Head of caudate nucleus (tissue), 42 donors: ENCODE measurements at places on chromosomes 4 and X.
A peak's percentile ranks its signal among the peaks of the same experiment; 100 is the strongest.

GRCh38 chr4:25862411-25863346 lies at the start of gene SEL1L3:
Gene SEL1L3 (minus strand): TSS chr4:25862988. CDS start chr4:25862836, 152 bp downstream.
- DNase-seq = no peak

DNA sequence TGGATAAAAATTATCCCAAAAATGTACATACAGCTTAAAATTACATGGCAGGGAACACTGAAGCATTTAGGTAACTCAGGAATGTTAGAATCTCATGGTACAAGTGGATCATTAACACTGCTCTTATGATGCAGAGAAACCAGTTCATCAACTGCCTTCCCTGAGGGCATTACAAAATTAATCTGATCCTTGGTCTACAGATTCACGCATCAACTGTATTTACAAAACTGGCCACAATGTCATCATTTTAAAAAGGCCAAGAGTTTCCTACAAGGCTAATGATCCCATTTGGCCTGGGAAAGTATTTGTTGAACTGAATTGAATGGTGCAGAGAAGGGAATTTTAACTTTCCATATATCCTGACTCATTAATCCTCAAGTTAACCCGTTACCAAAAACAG lies 84.6 kb downstream of the TSPAN5 start:
- no peak for DNase-seq

GRCh38 chr4:148216321-148216720 lies 225.9 kb downstream of the NR3C2 start:
- DNase-seq = no peak

GRCh38 chrX:48569958-48570357 lies 4.3 kb upstream of the RBM3 start:
- no peak for DNase-seq

DNA sequence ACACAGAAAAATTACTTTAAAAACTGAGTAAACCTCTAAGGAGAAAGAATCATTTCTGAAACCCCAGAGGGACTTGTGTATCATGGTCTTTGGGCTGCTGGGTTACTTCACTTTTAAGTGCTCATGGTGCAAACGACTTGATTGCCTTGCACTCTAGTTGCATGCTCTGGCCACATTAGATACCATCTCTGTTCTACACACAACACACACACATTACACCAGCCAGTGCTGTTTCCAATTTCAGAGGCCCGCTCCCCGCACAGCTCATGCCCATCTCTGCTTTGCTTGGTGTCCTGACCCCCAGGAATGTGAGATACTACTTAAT lies 2.1 kb downstream of the PPP3CA start:
- no peak for DNase-seq

GRCh38 chr4:83910693-83911092 lies 374.8 kb downstream of the GPAT3 start:
- DNase-seq = no peak

DNA sequence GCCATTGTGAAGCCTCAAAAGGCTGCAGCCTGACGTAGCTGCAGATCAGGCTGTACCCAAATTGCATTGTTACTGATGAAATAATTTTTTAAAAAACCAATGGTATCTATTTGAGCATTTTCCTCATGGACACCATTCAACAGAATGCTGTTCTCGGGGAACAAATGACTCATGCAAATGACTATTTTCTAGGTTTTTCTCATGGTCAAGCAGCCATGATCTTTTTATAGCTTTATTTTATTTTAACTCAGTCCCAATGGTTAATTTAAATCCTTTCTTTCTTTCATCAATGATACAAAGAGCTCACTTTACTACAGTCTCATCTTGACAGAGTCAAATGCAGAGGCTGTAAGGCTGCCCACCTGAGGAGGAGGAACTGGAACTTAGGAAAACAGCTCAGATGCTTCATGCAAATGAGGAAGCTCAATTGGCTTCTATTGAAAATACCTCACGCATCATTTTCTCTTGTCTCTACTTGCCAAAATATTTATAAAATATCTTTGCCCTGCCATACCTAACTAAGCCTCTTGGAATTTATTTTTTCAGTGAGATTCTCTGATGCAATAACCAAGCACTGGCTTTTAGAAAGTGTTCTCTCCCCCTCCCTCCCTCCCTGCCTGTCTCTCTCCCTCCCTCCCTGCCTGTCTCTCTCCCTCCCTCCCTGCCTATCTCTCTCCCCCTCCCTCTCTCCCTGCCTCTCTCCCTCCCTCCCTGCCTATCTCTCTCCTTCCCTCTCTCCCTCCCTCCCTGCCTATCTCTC lies 81.0 kb downstream of the SORBS2 start:
- no peak for DNase-seq

GRCh38 chr4:40789771-40790170 lies 40.0 kb downstream of the NSUN7 start:
- no peak for DNase-seq

DNA sequence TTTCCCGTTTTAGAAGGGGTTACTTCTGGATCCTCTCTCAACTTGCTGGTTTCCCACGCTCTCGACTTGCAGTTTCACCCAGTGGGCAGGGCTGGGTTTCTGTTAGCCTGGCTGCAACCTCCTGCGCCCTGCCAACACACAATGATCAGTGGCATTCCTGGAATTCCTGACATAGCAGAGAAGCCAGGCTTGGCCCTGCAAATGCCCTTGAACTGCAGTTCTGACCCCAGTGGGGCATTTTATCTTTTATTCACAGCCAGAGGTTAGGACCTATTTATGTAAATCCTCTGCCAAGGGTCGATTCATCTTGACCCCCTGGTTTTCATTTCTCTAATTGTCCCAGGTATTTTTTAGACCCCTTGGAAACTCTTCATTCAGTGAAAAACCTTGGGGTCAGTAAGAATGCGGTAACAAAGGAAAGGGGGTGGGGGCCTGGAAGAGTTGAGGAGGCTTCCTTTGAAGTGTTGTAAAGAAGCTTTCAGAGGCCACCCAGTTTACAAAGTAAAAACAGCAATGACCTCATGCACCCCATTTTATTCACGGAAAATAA lies 217.6 kb downstream of the ZNF674 start:
- no peak for DNase-seq

DNA sequence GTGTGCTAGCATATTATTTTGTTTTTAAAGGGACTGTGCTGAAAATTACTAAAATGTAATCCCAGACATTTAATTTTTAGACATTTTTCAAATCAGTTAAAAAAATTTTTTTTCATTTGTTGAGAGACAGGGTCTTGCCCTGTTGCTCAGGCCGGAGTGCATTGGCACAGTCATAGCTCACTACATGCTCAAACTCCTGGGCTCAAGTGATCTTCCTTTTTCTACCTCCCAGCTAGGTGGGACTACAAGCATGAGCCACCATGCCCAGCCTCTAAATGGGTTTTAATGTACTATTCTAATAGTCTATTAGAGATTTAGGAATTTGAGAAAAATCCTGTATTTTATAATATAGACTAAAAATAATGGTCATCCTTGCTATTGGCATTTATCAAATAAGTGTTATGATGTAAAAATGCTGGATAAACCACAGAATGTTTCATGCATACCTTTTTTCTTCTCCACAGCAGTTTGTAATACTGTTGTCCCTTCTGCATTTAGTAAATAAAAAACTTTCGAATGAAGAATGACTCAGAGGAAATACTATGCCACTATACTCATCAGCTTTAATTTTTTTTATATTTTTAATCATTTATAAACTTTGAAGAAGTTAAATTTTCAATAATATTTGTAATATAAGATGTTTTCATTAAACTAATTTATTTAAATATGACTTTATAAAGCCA lies 29.9 kb downstream of the CPEB2 start:
- no peak for DNase-seq

DNA sequence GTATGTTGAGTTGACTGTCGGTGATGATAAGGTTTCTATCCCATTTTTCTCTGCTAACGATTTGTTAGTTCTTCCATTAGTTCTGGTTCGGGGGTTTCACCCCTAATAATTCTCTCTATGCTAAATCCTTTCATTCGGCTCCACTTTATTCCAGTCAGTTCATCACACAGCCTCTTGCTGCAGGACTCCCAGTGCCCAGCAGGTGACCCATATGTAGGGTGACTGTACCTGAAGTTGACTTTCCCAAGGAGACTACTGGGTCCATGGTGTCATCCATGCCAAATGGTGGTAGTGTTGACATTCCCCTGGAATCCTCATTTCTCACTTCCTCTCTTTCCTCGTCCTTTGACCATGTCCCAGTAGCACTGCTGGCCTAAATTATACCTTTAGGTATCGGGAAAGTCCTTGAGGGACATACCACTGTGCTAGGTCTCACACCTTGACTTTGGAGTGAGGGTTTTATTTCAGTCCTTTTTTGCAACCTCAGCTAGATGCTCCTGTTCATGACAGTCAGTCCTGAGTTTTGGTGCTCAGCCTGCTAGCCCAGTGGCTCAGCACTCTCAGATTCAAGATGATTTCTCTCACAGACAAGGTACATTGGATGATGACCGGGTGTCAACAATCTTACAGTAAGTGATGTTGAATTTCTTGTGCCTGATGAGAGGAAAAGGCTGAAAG lies 105.1 kb upstream of the ARHGAP24 start:
- no peak for DNase-seq

DNA sequence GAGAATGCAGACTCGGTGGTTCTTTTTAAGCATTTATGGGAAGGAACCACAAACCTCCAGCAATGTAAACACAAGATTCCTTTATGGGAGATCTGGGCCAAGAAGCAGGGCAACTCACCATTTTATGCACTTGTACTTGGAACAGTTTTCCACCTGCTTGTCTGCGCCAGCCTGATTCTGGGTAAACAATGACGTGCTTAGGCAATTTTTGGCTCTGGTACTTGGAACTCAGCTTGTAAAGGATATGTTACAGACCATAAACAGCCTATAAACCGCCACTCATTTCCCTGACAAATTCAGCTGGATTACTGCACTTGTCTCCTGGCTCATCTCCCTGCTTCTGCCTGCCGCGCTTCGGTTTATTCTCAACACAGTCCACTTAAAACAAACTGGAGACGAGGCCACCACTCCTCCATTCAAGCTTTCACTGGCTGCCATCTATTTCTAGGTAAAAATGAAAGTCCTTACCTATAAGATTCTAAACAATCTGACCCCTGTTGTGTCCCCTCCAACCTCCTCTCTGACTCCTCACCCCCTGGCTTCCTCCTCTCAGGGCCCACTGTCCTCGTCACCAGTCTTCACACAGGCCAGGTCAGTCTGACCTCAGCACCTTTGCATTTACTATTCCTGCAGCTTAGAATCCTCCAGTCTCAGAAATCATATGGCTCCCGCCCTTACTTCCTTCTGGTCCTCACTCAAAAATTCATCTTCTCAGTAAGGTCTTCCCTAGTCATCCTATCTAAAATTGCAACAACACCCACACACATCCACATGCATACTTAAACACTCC lies 205.9 kb upstream of the GALNT7 start:
- no peak for DNase-seq

- DNase-seq = peak; percentile 57
Measured at GRCh38 chr4:41882625-41883347, 52.4 kb upstream of the TMEM33 start.

GRCh38 chrX:23286731-23287130 lies 47.9 kb upstream of the PTCHD1 start:
- no peak for DNase-seq

DNA sequence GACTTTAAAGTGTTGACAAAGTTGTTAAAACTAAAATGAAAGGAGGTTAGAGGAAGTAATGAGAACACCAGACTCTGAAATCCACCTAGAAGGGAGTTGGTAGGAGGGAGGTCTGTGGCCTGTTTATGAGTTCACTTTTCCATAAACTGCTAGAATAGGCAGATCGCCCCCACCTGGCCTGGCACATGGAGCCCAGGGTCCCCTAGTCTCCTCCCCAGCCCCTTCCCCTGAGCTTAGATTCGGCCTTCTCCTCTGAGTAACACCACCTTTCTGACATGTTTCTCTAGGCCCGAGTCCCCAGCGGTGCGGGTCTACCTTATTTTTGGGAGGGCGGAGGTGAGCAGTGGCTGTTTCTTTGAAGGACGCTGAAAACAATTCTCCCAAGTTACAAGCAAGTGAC lies 54.5 kb upstream of the FAT1 start:
- DNase-seq = no peak

- no peak for DNase-seq
Measured at GRCh38 chr4:174865418-174865985, 36.5 kb upstream of the GLRA3 start.

GRCh38 chr4:32215277-32215676 lies 1495.1 kb downstream of the PCDH7 start:
- DNase-seq = no peak

GRCh38 chrX:102339312-102340298 lies 92.6 kb downstream of the NXF2 start:
- DNase-seq = no peak

DNA sequence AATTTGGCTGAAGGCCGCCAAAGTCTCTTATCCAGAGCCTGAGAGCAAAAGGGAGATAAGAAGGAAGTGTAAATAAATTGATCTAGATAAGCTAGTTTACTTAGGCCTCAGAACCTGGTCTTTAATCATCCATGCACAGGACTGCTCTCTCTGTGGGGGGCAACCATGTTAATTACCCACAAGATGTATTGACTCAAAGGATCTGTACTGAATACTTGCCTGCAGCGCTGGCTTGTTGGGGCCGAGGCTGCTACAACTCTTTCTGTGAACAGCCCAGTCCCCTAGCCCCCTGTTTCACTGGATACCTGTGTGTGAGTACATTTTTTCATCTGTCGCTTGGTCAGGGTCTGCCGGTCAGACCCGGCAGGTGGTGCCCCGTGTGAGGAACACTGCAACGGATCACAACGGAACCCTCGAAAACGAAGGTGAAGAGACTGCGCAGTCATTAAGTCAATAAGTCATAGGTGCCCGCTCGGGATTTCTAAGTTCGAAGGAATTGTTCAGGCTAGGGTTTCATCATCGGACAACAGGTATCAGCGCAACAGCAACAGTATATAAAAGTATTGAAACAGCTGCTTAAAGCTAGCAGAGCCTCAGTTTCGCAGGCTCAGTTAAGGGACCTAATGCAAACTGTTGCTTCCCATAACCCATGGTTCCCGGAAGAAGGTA lies 8.3 kb downstream of the MAGEA11 start:
- no peak for DNase-seq

GRCh38 chr4:3686753-3687152 lies 79.4 kb upstream of the ADRA2C start:
- no peak for DNase-seq

- no peak for DNase-seq
Measured at GRCh38 chrX:71533516-71533850, 579 bp downstream of the OGT start.
